ENCODE measurements at places on chromosomes 12 and 14.

GRCh38 chr12:14982991-14983390, 10.1 kb downstream of the PDE6H start:
- DNase-seq, result no peak

DNA sequence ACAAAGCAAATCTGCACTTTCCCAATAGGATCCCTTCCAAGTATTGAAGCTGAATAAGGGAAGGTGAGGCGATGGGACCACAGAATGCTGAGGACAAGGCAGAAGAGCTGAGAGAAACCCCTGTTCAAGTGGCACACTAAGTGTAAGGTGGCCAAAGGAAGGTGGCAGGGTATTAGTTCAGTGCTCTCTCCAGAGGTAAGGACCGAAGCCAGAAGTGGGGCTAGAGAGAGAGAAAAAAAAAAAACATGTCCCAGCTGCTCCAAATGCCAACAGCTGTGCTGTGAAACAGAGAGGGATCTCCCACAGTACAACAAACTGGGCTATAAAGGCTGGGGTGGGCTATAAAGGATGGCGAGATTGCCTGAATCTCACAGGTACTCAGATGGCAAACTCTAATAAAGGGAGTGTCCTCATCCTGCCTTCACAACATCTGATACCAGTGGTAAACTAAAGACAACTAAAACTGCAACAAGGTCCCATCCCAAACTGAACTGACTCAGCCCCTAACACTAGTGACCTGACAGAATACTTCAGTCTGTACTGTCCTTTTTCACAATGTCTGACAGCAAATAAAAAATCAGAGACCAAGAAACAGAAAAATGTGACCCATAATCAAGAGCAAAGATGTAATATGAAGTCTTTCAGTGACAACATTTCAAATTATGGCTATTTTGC, 47.9 kb downstream of the CDK17 start:
- no peak for DNase-seq

DNA sequence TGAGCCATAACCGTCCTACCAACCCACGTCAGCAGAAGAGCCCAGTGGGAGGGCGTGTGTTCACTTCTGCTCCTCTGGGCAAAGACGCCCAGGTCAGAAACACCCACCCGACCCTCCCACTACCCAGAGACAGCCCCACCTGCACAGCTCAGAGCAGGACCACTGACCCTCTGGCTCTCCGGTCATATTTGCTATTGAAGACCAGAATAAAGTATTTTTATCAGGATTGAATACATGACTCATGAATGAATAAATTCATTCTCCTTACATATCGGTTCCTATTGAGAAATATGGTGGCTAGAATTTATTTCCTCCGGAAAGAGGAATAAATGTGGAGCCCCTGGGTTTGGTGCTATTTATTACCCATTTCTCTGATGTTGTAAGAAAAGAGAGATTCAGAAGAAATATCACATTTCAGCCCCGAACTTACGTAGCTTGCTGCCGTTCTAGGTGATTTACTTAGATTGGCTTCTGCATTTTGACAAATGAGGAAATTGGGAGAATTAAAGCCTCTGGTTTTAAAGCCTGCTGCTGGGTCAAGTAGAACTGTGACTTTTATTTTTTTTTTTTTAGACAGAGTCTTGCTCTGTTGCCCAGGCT, 36.4 kb upstream of the P2RX7 start:
- DNase-seq, result no peak

- no peak for DNase-seq
Observed at GRCh38 chr12:92866418-92866817, 62.7 kb downstream of the EEA1 start.

DNA sequence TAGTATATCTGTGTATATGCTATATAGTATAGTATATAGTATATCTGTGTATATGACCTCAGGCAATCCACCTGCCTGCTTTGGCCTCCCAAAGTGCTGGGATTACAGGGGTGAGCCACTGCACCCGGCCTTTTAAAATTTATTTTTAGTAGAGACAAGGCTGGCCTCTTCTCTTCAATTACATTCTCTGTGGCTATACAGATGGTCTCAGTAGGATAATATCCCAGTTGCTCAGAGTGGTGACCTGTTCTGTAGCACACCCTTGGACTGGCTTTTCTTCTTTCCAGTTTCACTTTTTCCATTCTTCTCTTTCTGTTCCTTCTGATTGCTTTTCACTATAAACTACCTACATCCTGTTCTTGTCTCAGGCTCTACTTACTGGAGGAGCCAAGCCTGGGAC, 3.1 kb upstream of the NFATC4 start:
- DNase-seq, result no peak

DNA sequence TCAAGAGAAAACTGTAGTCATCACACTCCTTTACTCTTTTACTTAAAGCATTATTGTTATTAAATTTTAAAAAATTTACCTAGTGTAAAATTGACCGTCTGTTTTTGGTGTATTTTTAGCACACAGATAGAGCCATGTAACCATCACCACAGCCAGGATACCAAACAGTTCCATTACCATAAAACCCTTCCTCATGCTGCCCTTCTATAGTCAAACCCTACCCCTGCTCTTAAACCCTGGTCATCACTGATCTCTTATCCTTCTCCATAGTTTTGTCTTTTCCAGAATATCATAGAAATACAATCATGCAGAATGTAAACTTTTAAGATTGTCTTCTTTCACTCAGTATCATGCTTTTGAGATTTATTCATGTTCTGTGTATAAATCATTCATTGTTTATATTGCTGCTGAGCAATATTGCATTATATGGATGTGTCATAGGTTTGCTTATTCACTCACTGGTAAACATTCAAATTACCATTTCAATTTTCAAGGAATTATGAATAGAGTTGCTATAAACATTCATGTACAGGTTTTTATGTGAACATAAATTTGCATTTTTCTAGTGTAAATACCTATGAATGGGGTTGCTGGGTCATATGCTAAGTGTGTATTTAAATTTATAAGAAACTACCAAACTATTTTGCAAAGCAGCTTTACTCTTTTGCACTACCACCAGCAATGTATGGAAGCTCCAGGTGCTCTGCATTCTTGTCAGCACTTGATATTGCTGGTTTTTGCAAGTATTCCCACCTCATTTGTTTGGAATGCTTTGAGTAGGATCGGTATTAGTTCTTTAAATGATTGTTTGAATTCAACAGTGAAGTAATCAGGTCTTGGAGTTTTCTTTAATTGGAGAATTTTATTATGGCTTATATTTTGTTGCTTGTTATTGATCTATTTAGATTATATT, 125.5 kb downstream of the LMNTD1 start:
- DNase-seq, result no peak

DNA sequence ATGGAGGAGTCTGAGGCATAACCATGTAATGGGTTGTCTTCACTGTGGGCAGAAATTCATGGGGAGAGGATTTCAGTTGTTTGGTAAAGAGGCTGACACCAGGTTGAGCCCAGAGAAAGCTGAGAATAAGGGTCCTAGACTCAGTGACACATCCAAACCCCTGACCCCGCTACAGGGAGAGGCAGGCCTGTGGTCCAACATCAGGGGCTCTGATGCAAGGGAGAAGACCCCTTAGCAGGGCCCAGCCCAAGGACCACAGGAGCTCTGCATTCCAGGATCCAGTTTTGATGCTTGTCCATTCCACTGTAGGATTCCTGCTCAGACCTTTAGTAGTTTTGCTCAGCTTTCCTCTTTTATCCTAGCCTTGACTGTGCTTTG, 15.5 kb downstream of the GPR68 start:
- no peak for DNase-seq

GRCh38 chr14:58455593-58456265, 28.2 kb downstream of the KIAA0586 start:
- DNase-seq, result peak; percentile 31

DNA sequence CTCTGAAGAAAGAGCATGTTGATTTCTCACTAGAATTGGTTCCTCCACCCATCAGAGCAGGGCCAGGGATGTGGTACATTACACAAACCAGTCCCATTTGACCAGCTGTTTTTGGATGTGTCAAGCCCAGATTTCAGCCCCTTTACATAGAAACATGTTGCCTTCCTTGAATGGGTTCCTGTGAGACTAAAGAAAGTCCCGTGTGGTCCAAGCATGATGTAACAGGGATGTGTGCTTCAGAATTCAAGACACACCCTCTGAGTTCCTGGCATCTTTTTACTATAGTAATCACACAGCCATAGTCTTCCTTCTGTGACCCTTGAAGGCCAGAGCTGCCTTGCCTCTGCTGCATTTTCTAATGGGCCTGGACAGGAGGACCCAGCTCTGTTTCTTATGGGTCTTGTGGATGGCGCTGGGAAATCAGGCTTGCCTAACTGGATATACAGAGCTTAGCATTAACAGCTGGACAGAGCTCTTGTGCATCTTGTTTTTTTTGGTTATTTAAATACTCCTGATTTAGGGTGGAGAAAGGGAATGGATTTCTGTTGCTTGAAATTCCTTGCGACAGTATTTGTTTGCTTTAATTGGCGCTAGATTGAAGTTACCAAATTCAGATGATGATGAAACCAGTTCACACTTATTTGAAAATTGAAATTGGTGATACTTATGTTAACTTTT, 341.0 kb downstream of the ZFP36L1 start:
- no peak for DNase-seq

GRCh38 chr14:53865711-53866110, 90.9 kb downstream of the BMP4 start:
- no peak for DNase-seq

DNA sequence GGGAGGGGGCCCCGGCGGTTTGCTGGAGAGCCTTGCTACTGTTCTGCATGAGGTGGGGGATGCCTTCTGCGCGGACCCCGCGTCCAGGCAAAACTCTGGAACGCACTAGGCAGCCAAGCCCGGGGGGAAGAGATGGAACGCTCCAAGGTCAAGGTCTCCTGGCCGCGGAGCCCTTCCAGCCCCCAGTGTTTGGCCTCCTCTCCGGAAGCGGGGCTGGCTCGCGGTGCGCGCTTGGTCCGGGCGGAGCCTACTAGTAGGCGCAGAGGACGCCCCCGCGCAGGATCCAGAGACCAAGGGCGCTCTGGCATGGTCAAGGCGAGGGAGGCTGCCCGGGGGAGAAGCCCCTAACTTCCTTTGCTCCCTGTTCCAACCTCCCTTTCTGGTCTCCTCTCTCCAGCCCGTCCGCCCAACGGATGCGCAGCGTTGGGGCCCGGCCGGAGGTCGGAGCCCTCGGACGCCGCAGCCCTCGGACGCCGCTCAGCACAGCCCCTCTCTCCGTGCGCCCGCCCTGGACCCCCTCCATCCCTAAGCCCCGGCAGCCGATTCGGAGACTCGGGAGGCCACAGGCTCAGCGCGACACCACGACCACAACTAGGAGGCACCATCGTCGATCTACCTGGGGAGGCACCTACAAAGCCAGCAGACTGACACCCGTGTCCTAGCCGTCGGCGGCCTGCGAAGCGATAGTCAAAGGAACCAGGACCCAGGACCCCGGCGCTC, 669 bp upstream of the KCNK13 start:
- DNase-seq, result no peak

- DNase-seq, result no peak
Observed at GRCh38 chr14:32470161-32470715, 141.1 kb downstream of the AKAP6 start.

- DNase-seq, result no peak
Observed at GRCh38 chr12:15497671-15498292, 175.5 kb downstream of the PTPRO start.

GRCh38 chr12:106715582-106715981, 58.9 kb upstream of the RIC8B start:
- DNase-seq, result no peak

GRCh38 chr14:63860146-63860545, 7.3 kb downstream of the SYNE2 start:
- DNase-seq, result no peak

GRCh38 chr14:58560208-58560607, 77.6 kb upstream of the DACT1 start:
- DNase-seq, result no peak

GRCh38 chr14:96991226-96991625, 194.0 kb downstream of the VRK1 start:
- no peak for DNase-seq

- DNase-seq, result no peak
Observed at GRCh38 chr14:62938778-62939177, 106.5 kb downstream of the KCNH5 start.

DNA sequence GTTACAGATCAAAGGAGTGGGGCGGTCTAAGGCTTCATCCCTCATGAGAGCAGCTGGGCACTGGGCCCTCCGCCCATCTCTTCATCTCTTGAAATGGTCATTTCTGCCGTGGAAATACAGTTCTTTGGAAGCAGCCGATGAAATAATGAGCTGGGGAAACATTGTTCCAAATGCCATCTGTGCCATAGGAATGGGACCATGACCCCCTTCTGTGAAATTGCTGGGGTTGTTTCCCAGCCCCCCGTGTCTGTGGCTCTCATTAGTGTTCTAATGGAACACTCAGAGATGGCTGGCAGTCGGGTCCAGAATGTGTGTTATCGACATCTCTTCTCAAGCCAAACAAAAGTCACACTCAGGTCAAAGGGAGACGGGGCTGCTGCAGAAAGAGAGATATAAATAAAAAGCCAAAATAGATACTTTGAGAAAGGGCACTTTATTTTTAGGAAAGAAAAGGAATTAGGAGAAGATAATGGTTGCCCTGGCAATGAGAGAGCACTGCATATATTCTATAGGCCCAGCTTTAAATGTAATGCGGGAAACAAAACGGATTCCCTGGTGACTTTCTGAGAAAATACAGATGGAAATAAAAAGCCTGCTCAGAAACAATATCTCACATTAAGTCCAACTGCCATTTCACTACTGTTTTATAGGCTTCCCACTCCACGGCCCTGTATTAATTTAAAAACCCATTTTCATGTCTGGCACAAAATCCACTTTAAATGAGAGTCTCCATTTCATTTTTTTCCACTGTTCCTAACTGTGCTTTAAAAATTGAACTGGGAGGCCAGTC, 107.1 kb downstream of the TTC8 start:
- DNase-seq, result no peak

DNA sequence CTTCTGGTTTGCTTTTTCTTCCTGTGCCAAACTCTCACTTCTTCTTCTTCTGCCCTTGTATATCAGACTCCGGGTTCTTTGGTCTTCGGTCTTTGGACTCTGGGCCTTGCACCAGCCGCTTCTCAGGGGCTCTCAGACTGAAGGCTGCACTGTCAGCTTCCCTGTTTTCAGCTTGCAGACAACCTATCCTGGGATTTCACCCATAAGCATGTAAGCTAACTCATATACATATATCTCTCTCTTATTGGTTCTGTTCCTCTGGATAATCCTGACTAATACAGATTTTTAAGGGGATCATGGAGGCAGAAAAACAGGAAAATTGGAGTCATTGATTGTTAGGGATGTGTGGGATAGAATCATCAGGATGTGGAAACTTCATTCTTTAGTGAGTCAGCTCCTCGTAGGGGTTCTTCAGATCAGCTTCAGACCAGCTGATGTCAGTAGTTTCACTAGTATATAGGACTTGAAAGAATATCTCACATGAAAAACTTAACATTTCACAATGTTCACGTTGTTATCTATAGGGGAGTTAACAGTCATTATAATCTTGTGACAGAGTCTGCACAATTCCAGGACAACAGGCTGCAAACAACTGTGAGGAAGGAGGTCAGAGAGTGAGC, 102.9 kb downstream of the RASSF9 start:
- no peak for DNase-seq

- no peak for DNase-seq
Observed at GRCh38 chr14:34328178-34328577, 133.9 kb downstream of the SPTSSA start.

GRCh38 chr12:2691006-2691344, 103.8 kb upstream of the FKBP4 start:
- DNase-seq, result no peak

All from amniotic stem cell (primary cell).